ENCODE measurements at places on chromosomes 6 and 20.

DNA sequence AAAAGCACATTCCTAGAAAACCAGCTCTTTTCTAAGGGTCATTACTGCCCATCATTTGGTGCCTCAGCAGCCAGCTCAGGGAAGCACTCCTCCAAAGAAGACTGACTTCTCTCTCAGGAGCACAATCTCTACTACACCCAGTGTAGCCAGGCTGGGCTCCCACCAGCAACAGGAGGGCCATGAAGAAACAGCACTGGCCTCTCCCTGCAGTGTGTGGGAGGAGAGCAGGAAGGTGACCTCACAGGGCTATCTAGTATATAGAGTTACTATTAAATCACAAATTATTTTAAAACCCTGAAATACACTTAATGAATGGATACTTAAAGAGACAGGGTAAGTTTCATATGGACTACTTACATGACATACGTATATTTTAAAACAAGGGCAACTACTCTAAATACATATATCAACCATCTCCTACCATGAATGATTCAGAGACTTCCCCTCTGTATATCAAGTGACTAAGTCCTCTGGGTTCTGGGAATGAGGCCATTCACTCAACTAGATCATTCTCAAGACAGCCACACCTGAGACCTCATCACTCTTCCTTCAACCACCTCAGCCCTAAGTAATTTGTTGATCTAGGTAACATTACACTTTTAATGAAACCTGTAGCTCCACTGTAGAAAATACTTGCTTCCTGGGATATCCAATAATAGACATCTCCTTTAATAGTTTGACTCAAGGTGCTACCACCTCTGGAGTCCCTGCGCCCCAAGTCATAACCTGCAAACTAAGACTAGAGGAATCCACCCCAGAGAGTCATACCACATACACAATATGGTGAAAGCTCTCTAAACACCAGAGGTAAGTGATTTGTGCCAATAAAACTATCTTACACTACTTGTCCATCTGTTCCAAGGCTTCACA lies 25.2 kb downstream of the TBX18 start:
- no peaks in the 10 kb centered on the region for H3K36me3 ChIP-seq
- no peak overlapping the region for H3K27ac ChIP-seq
- no peaks in the 10 kb centered on the region for H3K4me1 ChIP-seq
- no peak for DNase-seq

DNA sequence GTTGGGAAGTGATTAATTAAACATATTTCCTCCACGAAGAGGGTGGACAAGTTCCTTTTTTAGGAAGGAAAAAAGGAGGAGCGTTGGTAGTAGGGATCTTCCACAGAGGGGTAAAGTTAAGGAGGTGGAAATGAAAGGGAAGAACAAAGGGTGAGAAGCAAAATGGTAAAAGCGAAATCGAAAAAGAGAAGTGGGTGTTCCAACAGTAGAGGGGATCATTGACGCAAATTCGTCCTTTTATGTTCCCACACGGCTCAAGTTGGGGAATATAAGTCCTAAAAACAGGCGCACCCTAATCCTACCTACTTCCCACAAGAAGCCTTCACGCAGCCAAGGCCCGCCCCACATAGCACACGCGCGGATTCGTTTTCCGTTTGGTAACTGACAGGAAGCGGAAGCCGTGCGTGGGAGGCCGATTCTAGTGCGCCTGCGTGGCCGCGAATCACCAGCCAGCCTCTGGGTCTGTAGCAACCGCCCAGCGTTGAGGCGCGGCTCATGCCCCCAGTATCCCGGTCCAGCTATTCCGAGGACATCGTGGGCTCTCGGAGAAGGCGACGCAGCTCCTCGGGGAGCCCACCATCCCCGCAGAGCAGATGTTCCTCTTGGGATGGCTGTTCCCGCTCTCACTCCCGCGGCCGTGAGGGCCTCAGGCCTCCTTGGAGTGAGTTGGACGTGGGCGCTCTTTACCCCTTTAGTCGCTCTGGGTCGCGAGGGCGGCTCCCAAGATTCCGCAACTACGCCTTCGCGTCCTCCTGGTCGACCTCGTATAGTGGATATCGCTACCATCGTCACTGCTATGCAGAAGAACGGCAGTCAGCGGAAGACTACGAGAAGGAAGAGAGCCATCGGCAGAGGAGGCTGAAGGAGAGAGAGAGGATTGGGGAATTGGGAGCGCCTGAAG lies at the start of gene NKAPL:
Gene NKAPL (plus strand): TSS at position 421 of the 901 bp plus-strand sequence. CDS start 75 bp downstream, at position 496.
- DNase-seq, result peak; percentile 70
- H3K27me3 ChIP-seq, result peaks cover 4% of the 10 kb centered on the region
- peak within 1 kb of the TSS; percentile 36 for H3K27ac ChIP-seq
- peak within 1 kb of the TSS; percentile 2 for H3K4me3 ChIP-seq
- H3K36me3 ChIP-seq, result peaks cover 7% of the 10 kb centered on the region

GRCh38 chr20:23083553-23084220 lies 2.4 kb downstream of the CD93 start:
- peaks cover 11% of the 10 kb centered on the region for H3K4me1 ChIP-seq
- peaks cover 2% of the 10 kb centered on the region for H3K27me3 ChIP-seq
- H3K36me3 ChIP-seq, result no peaks in the 10 kb centered on the region
- H3K4me3 ChIP-seq, result no peak overlapping the region
- DNase-seq, result no peak
- no peak overlapping the region for H3K27ac ChIP-seq

DNA sequence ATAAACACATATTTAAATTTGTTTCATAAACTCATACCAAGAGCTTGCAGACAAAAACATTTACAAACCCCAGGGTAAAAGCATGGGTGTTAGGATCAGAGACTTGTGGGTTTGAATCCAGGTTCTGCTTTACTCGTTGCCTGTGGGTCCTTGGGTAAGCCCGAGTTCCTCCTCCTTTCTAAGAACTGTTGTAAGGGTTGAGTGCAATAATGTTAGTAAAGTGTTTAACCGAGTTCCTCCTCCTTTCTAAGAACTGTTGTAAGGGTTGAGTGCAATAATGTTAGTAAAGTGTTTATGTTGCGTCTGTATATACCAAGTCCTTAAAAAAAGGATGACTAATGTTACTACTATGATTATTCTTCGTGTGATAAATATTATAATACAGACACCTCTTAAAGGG lies 18.7 kb downstream of the CCDC170 start:
- H3K4me1 ChIP-seq, result no peaks in the 10 kb centered on the region
- no peak overlapping the region for H3K4me3 ChIP-seq
- no peak for DNase-seq
- H3K36me3 ChIP-seq, result no peaks in the 10 kb centered on the region
- no peaks in the 10 kb centered on the region for H3K27me3 ChIP-seq
- no peak overlapping the region for H3K27ac ChIP-seq

GRCh38 chr6:11595903-11596302 lies 58.4 kb downstream of the TMEM170B start:
- no peaks in the 10 kb centered on the region for H3K27me3 ChIP-seq
- H3K27ac ChIP-seq, result no peak overlapping the region
- no peak overlapping the region for H3K4me3 ChIP-seq
- no peaks in the 10 kb centered on the region for H3K36me3 ChIP-seq

- peaks cover 14% of the 10 kb centered on the region for H3K4me1 ChIP-seq
- H3K4me3 ChIP-seq, result no peak overlapping the region
- H3K36me3 ChIP-seq, result no peaks in the 10 kb centered on the region
- peaks cover 27% of the 10 kb centered on the region for H3K27me3 ChIP-seq
Measured at GRCh38 chr6:134007077-134007476, 45.3 kb downstream of the SLC2A12 start.

GRCh38 chr6:20438462-20439070 lies 36.9 kb downstream of the E2F3 start:
- no peak overlapping the region for H3K27ac ChIP-seq
- no peaks in the 10 kb centered on the region for H3K4me1 ChIP-seq
- H3K4me3 ChIP-seq, result no peak overlapping the region
- no peaks in the 10 kb centered on the region for H3K27me3 ChIP-seq
- peaks cover 34% of the 10 kb centered on the region for H3K36me3 ChIP-seq

All from activated CD4-positive, alpha-beta memory T cell treated with anti-CD3 and anti-CD28 coated beads for 36 hours (primary cell).